ENCODE measurements at places on chromosomes 5 and 9. TPM values are rescaled to one million over a fixed set of nuclear protein-coding genes. Genes with fewer than 3 reads are reported as not detected.

DNA sequence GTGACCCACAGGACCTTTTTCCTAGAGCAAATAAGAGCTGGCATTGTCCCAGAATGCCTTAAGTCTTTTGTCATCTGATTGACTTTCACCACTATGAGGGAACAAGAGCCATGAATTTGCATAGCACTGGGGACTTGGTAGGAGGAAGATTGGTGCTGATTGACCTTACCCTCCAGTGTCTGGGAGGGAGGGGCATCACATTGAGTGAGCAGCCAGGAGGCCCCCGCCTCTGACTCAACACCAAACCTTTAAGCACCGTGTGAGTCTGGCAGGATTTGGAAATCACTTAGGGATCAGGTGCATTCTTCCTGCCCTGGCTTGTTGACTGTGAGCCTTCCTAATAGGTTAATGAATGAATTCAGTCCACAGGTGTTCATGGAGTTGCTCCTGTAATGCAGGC is 40.7 kb downstream of the WNK2 start:
- no peak for DNase-seq

GRCh38 chr5:78377056-78377717 is 16.8 kb downstream of the SCAMP1 start:
- DNase-seq: no peak

GRCh38 chr5:38509185-38509584 is 47.3 kb downstream of the LIFR start:
- DNase-seq: no peak

GRCh38 chr5:117682416-117682815 is 1107.8 kb upstream of the SEMA6A start:
- no peak for DNase-seq

Gene SPINK13
- not detected for total RNA-seq

Gene SPARC
- total RNA-seq: 139 TPM

Gene MLANA
- not detected for total RNA-seq

Measured in kidney epithelial cell (primary cell).